ENCODE measurements at places on chromosomes 11 and 22.

DNA sequence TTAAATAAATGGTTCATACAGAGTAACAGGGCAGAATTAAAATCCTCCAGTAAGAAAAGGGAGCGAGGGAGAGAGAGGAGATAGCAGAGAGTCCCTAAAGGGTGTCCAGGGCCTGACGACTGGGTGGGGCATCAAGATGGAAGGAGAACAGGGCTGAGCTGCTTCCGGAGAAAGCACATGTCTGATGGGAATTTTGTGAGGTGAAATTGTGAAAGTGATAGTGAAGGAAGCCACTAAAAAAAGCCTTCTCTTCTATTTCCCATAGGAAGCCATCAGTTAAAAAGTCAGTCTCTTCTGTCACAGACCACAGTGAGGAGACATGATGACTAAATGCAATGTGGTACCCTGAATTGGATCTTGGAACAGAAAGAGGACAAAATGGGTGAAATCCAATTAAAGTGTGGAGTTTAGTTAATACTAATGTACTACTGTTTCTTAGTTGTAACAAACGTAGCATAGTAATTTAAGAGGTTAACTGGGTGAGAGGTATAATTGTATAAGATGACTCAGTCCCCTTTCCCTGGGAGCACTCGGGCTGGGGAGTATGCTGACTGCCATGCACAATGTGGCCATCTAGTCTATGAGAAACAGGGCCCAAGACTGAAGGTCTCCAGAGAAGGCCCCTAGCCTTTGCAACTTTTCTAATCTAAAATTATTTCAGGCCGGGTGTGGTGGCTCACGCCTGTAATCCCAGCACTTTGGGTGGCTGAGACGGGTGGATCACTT lies 29.5 kb upstream of the FCHSD2 start:
- no peak for DNase-seq

DNA sequence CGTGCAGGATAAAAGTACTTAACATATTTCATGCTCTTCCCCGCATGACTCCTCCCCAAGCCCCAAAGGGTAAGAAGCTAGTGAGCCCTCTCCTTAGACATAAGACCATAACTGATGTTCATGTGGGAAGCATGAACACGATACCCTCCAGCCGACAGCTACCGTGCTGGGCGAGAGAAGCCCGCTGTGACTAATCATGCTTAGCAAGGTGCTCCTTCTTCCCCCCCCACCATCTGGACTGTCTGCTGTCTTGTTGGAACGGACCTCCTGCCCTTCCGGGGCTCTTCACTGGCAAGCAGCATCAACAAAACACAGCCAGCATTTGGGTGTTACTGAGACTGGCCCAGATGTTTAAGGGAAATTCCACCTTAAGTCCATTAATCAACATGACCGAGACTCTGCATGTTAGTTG lies 200.6 kb downstream of the DBX1 start:
- DNase-seq = no peak

GRCh38 chr11:111417766-111418435 lies 38.8 kb upstream of the POU2AF1 start:
- peak; percentile 9 for DNase-seq

- DNase-seq = no peak
These were observed 141.0 kb downstream of the SOX6 start for GRCh38 chr11:16215352-16215751.

DNA sequence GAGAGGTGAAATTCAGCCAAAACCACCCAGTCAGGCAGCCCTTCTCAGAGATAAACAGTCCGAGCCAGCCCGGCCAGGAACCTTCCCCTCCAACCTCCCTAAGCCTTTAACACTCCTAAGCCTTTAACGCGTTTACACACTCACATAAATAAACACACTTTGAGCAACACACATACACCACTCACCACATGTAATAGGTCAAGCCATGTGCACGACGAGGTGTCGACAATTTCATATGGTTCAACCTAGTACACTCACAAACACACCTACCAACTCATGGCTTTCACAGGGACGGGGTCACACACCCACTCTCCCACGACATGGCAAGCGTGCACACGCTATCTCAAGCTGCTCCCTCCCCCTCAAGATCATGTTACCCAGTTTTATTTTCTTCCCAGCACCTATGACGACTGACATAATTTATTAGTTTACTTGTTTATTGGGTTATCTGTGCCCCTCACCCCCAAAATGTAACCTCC lies 15.5 kb downstream of the SLC43A1 start:
- no peak for DNase-seq

DNA sequence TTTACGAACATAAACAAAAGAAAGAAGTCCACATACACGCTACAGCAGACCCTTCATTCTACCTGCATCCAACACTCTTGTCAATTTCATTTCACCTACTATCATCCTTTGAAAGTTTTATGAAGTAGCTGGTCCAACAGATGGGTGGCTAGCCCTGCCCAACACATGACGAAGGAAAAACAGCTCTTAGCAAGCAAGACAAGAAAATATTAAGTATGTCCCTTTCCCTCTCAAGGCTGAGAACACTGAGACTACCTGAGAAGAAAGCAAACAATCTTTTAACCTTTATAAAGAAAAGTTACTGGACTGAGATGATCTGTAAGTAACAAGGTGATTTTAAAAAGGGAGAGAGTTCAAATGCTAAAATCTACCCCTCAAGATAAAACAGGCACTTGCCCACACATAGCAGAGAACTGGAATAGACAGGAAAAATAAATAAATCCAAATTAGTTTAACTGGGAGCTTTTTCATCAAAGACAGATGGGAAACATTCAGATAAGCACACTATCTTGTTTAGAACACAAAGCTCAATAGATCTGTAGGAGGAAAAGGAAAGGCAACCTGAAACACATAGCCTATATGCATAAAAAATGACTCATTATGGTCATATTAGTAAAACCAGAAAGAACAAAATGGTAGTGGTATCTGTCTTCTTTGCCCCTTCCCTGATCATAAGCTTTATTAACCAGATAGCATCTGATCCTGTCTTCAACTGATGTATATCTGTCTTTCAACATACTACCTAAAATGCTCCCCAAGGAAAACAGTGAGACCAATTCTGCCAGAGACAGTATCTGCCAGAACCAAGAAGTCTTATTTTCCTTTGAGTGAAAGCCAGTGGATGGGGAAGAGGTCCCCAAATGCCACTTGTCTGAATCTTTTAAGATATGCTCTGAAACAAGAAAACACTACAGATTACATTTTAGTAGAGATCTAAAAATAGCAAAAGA lies 104.3 kb downstream of the MRTFA start:
- DNase-seq = no peak

DNA sequence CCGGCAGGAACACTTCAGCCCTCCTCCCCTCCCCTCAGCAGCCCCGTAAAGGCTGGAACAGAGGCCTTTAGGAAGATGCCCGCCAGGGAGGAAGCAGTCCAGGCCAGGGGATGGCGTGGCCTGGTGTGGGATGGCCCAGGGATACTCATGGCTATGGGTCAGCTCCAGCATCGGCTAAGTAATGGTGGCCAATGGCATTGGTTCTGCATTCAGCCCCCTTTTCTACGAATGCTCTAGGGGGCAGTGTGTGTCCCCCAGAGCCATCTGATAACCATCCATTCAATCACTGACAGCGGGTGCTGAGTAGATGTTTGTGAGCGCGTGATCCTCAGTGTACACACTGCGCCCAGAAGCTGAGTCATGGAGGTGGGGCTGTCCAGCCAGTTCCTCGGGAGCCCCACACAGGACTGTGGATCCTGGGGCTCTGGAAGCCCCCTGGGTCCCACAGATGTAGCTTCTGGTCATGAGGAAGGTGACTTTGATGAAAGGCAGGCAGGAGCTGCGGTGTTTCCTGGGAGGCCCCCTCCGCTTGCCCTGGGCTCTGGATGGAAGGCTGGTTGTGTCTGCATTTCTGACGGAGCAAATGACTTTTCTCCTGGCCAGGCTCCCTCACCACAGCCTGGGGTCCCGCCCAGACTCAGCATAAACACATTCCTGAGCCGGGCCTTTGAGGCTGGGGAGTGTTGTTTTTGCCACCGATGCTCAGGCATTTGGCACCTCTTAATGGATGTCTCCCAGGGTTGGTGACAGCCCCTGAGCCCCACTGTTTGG lies 46.5 kb downstream of the FBLN1 start:
- no peak for DNase-seq

- no peak for DNase-seq
These were observed 7.2 kb upstream of the NIPSNAP1 start for GRCh38 chr22:29587938-29588699.

- DNase-seq = no peak
These were observed 629 bp downstream of the CCKBR start for GRCh38 chr11:6260207-6260726.

- no peak for DNase-seq
These were observed 29.9 kb upstream of the GRAMD4 start for GRCh38 chr22:46590334-46590733.

GRCh38 chr11:25983280-25983679 lies 348.6 kb upstream of the ANO3 start:
- DNase-seq = no peak

- DNase-seq = peak; percentile 22
These were observed 2.4 kb downstream of the FADS1 start for GRCh38 chr11:61814247-61814957.

DNA sequence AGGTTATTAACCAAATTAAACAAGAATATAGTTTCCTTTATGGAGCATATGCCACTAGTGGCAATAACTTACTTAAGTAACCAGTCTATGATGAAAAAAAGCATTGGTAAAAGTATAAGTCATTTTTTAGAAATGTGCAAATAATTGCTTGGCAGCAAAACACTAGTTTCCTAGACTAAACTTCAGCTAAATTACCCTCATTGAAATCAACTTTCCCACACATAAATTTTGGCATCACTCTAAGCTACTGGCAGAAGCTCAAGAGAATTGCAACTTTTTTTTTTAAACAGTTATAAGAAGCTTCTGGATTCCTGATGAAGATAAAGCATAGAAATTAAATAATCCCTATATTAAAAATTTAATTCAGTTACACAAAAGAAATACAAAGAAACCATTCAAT lies 12.5 kb downstream of the CCDC34 start:
- no peak for DNase-seq

DNA sequence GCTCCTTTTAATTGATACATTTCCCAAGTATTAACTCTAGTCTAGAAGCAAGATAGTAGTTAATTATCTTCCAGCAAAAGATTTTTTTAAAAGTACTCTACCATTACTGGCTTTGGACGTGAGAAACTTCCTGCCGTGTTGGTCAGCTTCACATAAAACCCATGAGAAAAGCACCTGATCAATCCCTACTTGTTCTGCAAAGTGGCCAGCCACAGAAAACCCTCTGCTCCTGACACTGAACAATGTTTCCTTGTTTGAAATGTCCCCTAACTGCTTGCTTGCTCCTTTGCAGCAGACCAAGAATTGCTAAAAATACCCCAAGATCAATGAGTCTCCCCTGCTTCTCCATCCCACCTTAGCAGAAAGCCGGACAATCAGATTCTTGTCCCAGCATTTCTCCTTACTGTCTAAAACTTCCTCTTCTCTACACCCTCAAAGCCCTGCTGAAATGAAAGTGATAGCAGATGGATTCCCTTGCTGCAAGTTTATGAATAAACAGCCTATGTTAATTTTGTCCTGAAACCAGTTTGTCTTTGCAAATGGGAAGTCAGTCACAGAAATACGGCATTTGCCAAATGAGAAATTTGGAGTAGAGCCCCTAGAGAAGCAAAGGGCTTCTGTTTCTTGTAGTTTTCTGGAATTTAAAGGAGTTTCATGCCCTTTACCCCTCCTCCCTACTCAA lies 207.1 kb upstream of the ARHGAP20 start:
- no peak for DNase-seq

GRCh38 chr11:129141748-129142523 lies 50.2 kb downstream of the ARHGAP32 start:
- no peak for DNase-seq

- DNase-seq = no peak
These were observed 1310.3 kb downstream of the BRD1 start for GRCh38 chr22:48517039-48518030.

- no peak for DNase-seq
These were observed 59.2 kb downstream of the MED15 start for GRCh38 chr22:20566420-20567260.

DNA sequence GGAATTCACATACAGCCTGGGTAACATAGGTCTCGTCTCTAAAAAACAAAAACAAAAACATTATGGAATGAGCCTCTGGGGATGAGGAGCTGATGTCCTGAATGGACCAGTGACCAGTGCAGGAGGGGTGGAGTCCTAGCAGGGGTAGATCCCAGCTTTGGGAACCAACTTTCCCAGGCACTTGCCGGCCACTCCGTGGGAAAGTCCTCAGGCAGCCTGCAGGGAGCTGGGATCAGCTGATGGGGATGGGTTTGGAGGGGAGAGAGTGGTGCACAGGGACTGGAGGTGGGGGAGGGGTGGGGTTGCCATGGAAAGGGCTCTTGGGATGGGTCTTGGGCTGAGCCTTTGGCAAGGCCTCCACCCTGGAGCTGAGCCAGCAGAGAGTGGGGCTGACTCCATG lies 19.1 kb downstream of the MGAT3 start:
- DNase-seq = no peak

GRCh38 chr11:18706330-18707243 lies 8.0 kb downstream of the TMEM86A start:
- peak; percentile 37 for DNase-seq

DNA sequence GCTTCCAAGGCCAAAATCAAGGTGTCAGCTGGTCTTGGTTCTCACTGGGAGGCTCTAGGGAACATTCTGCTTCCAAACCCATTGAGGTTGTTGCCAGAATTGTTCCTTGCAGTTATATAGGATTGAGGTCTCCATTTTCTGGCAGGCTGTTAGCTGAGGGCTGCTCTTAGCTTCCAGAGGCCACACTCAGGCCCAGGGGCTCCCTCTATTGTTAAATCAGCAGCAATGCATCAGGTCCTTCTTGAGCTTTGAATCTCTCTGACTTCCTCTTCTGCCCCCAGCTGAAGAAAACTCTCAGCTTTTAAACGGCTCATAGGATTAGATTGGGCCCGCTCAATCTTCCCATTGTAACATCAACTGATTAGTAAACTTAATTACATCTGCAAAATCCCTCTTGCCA lies 39.3 kb upstream of the BSX start:
- peak; percentile 9 for DNase-seq

GRCh38 chr22:43567691-43568324 lies 156.0 kb downstream of the MPPED1 start:
- DNase-seq = no peak

GRCh38 chr11:59542142-59542810 lies 30.9 kb downstream of the OR4D9 start:
- no peak for DNase-seq

DNA sequence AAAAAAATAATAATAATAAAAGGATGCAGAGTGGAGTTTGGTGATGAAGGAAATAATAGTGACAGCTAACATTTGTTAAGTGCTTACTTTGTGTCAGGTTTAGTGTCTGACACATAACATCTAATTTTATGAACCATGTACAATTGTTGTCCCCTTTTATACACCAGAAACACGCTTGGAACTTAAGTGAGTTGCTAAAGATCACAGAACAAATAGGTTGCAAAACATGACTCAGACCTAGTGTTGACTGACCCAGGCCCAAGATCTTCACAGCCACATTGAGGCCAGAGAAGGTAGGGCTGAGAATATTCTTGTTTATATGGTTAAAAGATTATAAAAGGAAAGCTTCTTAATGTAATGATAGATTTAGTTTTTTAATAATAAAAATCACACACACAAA lies 25.6 kb upstream of the TMEM135 start:
- DNase-seq = no peak

DNA sequence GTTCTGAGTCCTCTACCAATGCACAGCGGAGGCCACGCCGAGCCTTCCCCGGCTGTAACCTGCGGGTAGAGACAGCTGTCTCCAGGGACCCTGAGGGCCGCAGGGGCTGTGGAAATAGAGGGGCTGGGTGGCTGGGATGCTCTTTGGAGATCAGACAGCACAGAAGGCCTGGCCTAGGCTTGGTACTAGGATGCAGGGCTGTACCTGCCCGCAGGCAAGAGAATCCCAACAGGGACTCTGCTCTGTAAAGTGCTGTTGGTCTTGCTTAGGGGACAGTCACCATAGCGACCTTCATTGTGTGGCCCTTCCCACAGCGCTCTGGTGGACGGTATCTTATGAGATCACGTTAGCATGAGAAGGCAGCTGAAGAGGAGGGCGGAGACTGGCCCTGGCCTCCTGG lies 11.3 kb upstream of the KCNJ5 start:
- no peak for DNase-seq
